ENCODE measurements at places on chromosomes 11 and 22. TPM values are rescaled to one million over a fixed set of nuclear protein-coding genes. Genes with fewer than 3 reads are reported as not detected.

DNA sequence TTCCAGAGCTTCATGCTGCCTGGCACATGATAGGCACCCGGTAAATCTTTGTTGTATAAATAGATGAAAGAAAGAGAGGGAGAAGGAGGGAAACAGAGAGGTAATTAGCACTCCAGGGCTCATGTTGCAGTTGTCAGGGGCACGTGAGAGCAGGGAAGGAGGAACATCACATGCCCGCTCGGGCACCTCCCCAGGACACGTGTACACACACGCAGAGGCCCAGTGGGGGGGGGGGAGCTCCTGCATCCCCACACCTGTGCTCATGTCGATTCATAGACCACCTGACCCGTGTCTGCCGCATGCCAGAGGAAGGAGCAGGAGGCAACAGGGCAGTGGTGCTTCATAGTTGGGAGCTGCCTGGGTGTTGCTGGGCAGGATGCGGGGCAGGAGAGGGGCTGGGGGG lies 37.1 kb upstream of the NNMT start:
- DNase-seq = no peak

DNA sequence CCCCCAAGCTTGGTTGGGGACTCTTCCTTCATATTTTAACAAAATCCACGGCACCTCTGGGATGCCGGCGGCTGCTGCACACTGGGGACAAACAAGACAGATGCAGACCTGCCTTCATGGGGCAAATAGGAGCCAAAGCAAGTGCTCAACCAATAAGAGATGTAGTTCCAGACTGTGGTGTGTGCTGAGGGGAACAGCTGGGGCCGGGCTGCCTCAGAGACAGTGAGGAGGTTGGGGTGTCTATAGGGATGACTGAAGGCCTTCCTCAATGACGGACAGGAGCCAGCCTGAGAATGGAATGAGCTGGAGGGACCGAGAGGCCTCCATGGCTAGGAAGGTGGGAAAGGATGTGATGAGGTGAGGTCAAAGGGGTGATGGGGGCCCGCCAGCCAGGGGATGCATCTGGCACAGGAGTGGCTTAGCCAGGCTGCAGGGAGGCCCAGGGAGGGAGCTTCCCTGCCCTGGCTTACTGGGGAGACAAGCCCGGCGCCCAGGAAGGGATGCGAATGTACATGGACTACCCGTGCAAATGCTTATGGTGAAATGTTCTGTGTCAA lies 10.3 kb upstream of the CTSD start:
- DNase-seq = no peak

DNA sequence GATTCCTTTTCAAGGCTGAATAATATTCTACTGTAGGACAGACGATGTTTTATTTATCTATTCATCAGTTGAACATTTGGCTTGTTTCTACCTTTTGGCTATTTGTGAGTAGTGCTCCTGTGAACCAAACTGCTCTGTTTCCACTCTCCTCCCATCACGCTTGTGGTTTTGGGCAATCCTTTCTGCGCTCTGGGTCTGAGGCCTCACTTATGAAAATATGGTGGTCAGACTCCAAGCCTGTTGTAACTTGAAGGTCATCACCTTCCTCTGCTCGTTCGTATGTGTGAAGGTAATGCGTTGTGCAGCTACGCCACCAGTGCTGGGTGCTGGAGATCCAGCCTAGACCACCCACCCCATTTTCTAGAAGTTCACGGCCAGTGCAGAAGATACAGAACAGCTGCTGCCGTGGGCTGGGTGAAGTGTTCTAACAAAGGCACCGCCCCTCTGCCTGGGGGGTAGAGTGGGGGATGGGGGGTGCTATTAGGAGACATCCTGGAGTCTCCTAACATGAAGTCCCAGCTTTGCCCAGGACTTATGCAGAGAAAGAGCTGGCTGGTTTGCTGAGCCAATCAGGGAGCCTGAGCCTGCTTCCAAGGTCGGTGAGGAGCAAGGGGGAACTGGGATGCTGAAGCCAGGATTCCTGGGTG lies 21.0 kb downstream of the PTPN5 start:
- DNase-seq = no peak

CNIH2 gene
- 1.9 TPM for total RNA-seq

MRGPRE gene
- not detected for total RNA-seq

CREB3L1 gene
- total RNA-seq = 21.6 TPM

All from endothelial cell (in vitro differentiated cells).